ENCODE measurements at places on chromosomes 16 and 17.

- no peak for DNase-seq
Observed at GRCh38 chr16:82848013-82848412, 221.2 kb downstream of the CDH13 start.

DNA sequence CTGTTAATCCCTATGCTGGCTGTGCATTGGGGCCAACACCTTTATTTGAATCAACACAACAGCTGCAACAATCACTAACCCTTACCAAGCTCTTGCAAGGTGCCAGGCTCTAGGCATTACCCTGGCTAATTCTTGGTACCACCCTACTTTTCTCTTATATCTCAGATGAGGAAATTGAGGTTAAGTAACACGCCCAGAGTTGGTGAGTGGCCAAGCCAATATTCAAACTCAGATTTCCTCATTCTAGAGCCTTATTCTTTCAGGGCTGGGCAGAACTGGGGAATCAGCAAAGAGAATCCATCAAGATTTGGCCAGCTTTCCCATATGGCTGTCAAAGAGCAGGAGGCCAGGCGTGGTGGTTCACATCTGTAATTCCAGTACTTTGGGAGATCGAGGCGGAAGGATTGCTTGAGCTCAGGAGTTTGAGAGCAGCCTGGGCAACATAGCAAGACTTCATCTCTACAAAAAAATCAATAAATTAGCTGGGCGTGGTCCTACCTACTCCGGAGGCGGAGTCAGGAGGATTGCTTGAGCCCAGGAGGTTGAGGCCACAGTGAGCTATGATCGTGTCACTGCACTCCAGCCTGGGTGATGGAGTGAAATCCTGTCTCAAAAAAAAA is 23.7 kb downstream of the ARSG start:
- DNase-seq = no peak

- DNase-seq = no peak
Observed at GRCh38 chr16:77805398-77805797, 17.0 kb downstream of the VAT1L start.

GRCh38 chr17:45719335-45720071 is 64.6 kb upstream of the CRHR1 start:
- peak; percentile 74 for DNase-seq

DNA sequence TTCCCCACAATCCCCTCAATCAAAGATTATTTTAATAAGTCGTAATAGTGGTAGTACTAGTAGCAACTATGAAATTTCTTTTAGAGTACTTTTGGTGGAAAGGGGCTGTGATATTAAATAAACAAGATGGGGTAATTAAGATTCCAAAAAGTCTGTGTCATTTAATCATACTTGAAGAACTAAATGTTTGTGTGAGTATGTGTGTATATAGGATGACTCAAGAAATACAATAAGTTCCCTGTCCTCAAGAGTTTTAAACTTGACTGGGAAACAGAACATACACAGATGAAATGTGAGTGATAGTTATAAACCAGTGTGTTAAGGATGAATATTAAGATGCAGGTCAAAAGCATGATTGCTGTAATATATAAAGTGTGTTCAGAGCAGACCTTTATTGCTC is 2.3 kb downstream of the ALDH3A2 start:
- peak; percentile 61 for DNase-seq

DNA sequence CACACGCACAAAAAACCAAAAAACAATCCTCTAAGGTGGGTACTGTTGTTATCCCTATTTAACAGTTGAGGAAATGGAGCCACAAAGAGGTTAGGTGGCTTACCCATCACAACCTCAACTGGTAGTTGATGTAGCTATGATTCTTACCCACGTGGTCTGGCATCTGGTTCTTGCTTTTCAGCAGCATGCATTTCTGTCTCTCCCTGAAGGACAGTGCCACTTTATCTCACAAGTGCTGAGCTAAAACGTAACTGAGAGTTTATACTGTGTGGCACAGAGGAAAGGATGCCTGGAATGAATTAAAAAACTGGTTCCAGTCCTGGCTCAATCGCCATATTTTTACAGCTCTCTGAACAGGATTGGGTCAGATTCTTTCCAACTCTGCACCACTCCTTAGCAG is 1.9 kb upstream of the CORO6 start:
- DNase-seq = no peak

GRCh38 chr17:76810956-76811355 is 57.2 kb upstream of the MGAT5B start:
- DNase-seq = no peak

Measured in fibroblast of skin of back (primary cell).